ENCODE measurements at places on chromosomes 1 and 21.

GRCh38 chr21:33761441-33762036, 119.2 kb downstream of the ITSN1 start:
- DNase-seq, result no peak

- no peak for DNase-seq
Observed at GRCh38 chr21:34078915-34079314, 5.5 kb downstream of the MRPS6 start.

DNA sequence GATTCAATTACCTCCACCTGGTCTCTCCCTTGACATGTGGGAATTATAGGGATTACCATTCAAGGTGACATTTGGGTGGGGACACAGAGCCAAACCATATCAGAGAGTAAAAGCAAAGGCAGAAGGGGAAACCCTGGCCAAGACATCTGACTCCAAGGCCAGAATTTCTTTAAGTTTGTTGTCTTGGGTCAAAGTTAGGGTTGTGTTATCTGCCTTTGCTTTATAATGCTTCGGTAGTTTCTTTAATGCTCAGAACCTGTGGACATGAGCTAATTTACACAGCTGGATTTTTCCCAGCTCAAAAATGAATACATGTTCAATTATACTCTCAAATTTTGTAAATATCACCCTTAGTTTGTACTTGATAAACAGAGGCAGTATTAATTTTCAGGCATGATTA, 1074.4 kb downstream of the ADGRL2 start:
- no peak for DNase-seq

DNA sequence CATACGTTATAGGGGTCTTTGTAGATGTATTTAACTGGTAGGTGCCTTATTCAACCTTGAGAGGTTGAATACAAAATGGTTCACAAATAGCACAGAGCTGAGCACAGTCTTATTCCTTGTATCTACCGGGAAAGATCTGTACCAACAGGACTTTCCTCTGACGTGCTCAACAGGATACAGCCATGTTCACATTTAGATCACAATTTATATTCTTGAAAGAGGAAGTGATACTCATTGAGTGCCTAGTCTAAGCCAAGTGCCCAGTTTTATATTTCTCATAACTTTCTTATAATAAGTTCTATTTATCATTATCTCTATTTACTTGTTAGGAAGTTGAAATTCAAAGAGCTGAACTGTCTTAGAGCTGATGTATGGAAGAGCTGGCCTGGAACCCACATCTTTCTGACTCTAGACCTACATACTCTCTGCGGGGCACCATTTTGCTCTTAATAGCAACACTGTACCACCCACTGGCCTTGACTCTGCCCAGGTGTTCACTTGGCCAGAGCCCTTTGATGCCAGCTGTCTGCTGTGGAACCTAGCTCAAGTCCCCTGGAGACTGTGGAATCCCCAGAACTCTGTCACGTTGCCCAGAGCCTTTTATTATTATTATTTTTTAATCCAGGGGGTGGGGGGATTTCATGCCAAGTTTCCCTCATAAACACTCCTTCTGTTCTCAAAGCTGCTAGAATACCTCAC, 156.2 kb downstream of the TPR start:
- no peak for DNase-seq

DNA sequence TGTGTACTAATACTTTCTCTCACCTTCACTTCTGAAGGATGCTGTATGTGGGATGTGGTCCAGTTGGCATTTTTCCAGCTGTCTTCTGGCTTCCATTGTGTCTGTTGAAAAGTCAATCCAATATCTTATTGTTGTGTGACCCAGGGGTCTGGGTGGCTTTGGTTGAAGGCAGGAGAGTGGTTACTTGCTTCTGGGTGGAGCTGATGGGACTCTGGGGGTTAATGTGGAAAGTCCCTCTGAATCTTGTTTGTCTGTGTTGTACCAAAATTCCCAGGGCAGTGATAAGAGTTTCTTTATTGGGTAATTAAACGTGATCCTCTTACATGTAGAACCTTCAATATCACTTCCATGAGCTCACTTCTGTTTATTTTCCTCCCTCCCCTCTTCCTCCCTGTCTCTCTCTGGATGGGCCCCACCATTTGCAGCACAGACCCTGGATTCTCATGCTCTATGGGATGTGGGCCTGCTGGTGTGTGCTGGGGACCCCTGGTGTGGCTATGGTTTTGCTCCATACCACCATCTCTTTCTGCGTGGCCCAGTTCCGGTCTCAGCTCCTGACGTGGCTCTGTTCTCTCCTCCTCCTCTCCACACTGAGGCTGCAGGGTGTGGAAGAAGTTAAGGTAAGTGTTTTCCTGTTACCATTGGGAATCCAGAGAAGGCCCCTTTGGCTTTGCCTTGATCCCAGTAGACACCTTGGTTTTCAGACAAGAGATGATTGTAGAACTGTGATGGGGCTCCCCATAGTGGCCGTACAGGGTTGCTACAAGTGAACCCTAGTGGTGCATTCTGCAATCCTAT, 71.5 kb downstream of the HHAT start:
- DNase-seq, result no peak

DNA sequence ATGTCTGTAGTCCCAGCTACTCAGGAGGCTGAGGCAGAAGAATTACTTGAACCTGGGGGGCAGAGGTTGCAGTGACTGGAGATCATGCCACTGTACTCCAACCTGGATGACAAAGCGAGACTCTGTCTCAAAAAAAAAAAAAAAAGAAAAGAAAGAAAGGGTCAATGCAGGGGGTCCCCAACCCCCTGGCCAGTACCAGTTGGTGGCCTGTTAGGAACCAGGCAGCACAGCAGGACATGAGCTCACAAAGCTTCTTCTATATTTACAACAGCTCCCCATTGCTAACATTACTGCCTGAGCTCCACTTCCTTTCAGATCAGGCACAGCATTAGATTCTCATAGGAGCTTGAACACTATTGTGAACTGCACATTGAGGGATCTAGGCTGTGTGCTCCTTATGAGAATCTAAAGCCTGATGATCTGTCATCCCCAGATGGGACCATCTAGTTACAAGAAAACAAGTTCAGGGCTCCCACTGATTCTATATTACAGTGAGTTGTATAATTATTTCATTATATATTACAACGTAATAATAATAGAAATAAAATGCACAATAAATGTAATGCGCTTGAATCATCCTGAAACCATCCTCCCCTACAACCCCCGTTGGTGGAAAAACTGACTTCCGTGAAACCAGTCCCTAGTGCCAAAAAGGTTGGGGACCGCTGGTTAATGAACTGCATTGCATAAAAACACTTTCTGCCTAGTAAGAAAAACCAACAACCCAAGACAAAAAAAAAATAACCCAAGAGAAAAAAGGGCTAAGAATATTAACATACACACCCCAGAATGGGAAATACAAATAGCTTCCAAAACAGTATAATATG, 2.8 kb downstream of the ZBTB8OS start:
- no peak for DNase-seq

GRCh38 chr1:161954466-161954865, 69.2 kb downstream of the OLFML2B start:
- no peak for DNase-seq

GRCh38 chr1:223176437-223176836, 33.4 kb upstream of the TLR5 start:
- no peak for DNase-seq
